ENCODE measurements at places on chromosomes 1 and 21.

GRCh38 chr1:28028873-28029654 lies 59.3 kb downstream of the EYA3 start:
- no peak for DNase-seq

DNA sequence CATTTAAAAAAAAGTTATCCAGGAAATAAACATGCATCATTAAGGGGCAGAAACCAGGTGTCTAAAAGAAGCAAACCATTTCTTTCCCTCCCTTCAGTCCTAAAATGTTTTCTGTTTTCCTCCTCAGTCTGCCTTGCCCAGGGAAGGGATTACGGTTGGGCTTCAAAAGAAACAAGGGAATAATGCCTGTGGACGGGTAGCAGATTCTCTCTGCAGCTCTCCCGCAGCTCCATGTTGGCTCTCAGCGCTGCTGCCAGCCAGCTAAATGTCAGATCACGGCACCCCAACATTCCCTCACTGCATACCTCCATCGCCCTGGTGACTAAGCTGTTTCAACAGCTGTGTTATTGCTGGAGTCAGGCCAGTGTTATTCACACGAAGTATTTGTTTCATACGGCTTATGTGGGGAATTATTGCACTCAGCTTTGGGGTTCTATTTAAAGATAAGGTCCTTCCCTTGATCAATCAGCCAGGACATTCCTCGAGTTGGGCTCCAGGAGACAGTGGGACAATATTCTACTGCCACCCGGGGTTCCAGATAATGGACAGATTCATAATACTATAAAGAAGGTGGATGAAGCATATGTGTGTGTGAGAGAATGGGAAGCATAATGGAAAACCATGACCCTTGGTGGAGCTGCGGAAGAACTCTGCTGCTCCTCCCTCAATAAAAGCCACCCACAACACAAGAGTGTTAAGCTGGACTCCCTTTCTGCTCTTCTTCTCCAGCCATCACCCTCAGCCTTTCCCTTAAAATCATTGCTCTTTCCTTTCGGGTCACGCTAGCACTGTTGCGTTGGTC lies 58.2 kb downstream of the WLS start:
- peak; percentile 75 for DNase-seq

- DNase-seq, result no peak
These were observed 656.1 kb downstream of the KIF26B start for GRCh38 chr1:245810789-245811337.

DNA sequence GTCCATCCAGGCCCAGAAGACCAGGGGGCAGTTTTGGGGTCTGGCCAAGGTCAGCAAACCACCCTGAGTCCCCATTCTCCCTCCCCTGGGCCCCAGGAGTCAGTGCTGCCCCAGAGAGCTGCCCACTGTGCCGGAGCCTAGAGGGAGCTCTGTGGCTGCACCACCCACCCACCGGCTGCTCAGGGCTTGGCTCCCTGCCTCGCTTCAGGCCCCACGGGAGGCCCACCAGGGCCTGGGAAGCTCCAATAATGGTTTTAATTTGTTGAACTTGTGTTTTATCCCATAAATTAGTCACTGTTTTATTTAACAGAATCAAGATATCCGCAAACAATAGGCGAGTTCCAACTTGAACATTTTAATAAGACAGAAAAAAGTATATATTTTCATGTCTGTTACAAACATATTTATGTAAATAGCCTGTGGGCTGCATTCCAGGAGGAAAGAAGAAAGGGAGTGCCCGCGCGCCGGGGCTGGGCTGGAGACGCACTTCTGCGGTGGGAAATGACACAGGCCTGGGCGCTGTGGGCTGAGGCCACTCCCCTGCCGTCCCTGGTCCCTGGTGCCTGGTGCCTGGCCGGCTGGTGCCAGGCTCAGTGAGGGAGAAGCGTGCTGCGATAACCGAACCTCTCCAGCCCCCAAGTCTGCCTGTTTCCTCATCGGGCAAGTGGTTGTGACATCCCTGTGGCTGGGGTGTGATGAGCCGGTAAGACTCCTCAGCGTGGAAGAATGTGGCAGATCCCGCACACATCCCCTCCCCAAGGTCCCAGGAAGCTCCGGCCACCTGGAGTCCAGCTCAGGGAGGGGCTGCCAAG lies 160.5 kb downstream of the PEX14 start:
- peak; percentile 48 for DNase-seq

GRCh38 chr1:161083748-161084596 lies 5.4 kb downstream of the NECTIN4 start:
- DNase-seq, result no peak

GRCh38 chr1:64981601-64982533 lies 15.5 kb upstream of the JAK1 start:
- no peak for DNase-seq

DNA sequence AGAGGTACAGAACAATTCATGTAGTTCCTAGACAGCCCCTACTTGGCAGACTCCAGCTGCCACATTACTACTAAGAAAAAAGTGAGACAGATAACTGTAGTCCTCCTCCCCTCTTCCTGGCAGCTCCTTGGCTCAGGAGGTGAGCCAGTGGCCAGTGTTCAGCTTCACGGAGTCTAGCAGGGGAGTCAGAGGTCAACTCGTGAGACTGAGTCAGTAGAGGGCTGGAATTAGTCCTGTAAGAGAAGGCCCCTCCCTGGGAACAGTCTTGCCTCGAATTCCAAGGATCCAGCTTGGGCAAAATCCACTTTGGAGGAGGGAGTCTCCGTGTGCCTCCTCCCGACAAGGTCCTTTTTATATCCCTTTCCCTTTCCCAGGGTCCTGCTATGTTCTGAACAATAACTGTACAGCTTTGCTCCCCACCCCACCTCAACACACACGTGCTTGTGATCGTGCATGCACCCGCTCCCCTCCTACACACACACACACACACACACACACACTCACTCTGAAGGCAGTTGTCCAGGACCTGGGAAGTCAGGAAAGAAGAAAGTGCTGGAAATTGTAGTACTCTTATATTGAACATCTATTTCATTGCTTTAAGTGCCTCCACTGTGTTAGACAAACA lies 22.5 kb upstream of the SLC27A3 start:
- DNase-seq, result peak; percentile 91

DNA sequence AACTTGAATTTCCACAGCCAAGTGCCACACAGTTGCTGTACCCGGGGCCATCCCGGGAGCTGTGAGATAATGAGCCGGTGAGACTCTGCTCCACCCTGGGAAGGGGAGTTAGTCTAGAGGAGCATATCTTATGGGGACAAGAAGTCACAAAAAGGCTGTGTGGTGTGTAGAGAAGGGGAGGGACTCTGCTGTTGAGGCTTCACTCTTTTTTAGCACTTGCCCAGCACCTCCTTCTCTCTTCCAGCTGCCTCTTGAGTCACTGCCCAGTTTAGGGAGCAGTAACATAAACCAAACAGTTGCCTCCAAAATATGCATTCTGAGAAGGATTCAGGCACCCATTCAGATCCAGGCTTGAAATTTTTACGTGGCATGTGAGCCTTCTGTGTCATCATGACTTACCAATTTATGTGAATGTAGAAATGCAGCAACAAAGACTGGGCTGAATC lies 744 bp upstream of the WDR26 start:
- no peak for DNase-seq

DNA sequence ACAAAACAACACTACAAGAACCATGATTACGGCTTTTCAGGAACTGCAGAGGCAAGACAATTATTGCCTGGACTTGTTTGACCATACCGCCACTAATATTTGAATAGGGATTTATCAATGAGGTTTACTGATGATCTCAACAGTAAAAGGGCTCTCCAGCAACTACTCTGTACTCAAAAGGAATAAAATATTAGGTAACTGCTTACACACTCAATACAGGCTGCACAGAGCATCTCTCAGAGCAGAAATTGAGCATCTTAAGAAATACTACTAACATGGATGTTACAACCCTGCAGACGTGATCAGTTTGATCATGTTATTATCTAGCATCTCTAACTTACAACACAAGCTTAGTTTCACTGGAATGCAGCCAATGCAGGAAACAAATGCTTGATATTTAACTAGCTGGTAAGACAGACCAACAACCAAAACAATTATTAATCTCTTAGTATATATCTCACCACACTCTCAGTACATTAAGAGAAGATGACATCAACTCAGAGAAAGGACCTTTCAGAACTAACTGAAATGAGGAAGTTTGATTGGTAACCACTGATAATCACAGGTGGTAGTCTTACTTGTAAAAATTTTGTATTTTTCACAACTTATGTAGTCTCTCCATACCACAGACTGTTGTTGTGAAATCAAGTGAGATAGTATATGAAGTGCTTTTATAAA lies 52.2 kb downstream of the PUM1 start:
- no peak for DNase-seq

- DNase-seq, result peak; percentile 86
These were observed 137.1 kb upstream of the CD34 start for GRCh38 chr1:208047975-208048374.

GRCh38 chr1:26761217-26761616 lies 26.5 kb upstream of the PIGV start:
- no peak for DNase-seq

GRCh38 chr21:38223893-38224540 lies 32.8 kb upstream of the KCNJ15 start:
- no peak for DNase-seq

GRCh38 chr21:41585199-41585994 lies 77.4 kb upstream of the TMPRSS2 start:
- DNase-seq, result no peak

- no peak for DNase-seq
These were observed 32.3 kb downstream of the LRRC8B start for GRCh38 chr1:89556726-89557444.

DNA sequence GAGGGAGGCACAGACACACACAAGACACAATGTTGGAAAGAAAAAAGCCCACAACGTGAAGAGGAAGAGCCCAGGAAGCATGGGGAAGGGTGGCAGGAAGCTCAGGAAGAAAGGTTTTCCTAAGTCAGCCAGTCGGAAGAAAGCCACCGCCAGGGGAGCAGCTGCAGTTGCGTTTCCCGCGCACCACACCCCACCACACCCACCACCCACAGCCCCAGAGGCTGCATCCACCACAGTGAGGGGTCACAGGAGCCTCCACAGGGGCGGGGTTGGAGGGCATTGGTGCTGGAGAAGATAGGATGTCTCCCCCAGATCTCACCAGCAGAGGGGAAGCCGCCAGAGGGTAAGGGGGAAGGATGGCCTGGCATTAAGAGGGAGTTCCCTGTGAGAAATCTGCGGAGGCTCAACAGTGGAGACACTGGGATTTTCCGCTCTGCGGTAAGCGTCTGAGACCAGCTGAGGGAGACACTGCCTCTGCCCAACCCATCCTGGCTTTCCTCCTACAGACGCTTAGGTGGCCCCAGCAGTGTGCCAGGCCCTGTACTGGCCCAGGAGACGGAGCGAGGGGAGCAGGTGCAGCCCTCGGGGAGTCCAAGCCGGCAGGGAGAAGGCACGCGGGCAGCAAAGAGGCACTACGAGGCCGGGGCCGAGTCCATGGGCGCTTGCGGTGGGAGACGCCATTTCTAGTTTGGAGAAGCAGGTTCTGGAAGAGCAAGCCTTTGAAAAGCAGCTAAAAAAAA lies 19.8 kb downstream of the PGLYRP3 start:
- no peak for DNase-seq

GRCh38 chr1:41492341-41492848 lies 7.9 kb upstream of the EDN2 start:
- no peak for DNase-seq

DNA sequence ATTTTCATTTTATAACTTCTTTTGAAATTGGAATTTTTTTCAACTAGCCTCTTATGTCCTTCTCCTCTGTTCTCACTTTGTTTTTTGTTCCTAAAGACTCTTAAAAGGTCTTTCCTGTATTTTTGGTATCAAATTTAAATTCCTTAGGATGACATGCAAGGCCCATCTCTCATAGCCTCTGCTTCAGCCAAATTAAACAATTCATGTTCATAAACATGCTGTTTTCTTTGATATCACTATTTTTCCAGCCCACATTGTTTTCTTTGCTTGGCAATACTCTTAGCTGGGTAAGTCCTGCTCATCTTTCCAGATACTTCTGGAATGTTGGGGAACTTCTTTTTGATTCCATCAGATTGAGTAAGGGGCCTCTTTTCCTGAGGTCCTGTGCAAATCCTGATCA lies 55.8 kb upstream of the GPR88 start:
- DNase-seq, result no peak

GRCh38 chr1:201172326-201172725 lies 18.1 kb upstream of the TMEM9 start:
- DNase-seq, result no peak

DNA sequence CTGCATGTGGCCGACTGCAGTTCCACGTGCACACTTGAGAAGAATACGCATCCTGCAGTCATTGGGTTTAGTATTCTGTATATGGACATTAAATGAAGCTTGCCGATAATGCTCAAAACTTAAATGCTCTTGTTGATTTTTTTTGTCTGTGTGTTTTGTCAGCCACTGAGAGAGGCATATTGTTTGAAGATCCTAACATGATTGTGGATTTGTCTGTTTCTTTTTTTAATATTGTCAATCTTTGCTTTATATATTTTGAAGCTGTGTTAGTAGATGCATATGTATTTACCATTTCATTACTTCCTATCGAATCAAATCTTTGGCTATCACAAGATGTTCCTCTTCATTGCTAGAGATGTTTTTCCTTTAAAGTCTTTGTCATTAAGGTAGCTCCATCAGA lies 73.2 kb downstream of the FHAD1 start:
- no peak for DNase-seq

DNA sequence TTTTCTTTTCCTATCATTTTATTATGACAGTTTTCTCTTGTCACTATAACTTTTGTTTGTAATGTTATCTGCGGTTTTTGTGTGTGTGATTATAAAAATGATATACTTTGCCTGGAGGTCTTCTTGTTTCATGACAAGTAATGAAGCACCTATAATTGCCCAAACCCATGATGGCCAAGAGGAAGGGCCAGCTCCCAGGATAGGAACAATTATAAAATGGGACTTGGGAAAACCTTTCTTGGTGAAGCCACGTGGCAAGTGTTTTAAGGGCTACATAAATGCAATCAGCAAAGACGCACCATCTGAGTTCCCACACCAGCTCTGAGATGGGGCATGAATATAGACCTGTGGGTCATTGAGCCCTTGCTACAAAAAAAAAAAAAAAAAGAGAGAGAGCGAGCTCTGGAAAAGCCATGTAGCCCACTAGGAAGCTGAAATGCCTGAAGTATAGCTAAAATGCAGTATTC lies 462.6 kb upstream of the RUNX1 start:
- no peak for DNase-seq

GRCh38 chr1:24632832-24633175 lies 10.3 kb upstream of the SRRM1 start:
- DNase-seq, result no peak

DNA sequence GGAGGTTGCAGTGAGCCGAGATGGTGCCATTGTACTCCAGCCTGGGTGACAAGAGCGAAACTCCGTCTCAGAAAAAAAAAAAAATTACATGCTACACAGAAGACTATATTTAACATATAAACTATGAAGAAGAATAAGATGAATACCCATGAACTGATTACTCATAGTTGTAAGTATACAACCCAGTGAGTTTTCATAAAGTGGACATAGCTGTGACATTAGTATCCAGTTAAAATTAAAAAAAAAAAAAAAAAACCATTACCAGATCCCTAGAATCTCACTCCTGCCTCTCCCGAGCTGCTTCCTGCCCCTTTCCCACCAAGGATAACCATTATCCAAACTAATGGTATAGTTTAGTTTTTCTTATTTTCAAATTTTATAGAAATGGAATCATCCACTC lies 37.4 kb downstream of the UBE4B start:
- no peak for DNase-seq

GRCh38 chr1:7842517-7842916 lies 10.3 kb downstream of the UTS2 start:
- DNase-seq, result no peak

All from tibial artery (tissue), 4 donors.